ENCODE measurements at places on chromosomes 13 and 19.

DNA sequence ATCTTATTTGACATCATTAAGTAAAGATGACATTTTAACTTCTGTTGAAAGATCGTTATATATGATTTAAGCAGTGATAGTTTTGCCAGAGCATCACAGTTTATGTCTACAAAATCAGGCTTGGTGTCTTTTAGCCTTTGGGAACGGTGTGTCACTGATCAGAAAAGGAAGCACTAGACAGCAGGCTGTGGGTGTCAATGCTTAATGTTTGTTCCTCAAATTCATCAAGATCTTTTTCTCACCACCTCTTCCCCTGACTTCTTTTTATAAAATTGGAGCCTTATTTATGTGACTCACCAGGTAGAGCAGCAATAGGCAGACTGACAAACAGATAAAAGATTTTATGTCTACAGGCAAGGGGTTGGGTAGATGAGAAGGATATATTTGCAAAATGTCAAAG, 1558.5 kb downstream of the EFNB2 start:
- DNase-seq: no peak

DNA sequence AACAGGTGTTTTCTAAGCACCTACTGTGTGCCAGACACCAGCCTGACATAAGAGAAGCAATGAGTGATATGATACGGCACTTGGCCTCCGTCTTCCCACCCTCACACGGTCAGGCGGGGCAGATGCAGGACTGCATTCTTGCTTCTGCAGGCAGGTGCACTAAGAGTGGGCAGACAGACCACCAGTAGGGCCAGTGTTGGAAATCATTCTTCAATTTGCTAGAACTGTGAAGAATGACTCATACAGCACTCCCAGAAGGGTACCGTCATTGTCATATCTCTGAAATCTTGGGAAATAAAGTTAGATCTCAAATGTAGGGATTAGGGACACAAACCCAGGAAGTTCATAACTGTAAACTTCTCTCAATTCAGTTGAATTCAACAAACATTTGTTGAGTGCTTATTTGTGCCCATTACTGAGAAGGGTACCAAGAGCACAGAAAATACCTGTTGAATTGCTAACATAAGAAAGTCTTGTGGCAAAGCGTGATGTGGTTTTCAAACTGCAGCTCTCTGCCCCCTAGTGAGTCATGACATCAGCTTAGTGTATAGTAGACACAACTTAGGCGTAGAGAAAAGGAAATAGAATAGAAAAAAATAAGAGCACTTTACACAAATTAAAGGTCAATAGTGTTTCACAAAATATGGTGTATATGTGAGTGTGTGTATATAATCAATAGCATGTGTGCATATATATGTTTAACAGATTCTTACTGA, 76.1 kb downstream of the TEX26 start:
- no peak for DNase-seq

GRCh38 chr13:110262508-110263291, 44.3 kb downstream of the COL4A1 start:
- DNase-seq: peak; percentile 75

GRCh38 chr13:75417012-75417384, 65.0 kb downstream of the TBC1D4 start:
- no peak for DNase-seq

DNA sequence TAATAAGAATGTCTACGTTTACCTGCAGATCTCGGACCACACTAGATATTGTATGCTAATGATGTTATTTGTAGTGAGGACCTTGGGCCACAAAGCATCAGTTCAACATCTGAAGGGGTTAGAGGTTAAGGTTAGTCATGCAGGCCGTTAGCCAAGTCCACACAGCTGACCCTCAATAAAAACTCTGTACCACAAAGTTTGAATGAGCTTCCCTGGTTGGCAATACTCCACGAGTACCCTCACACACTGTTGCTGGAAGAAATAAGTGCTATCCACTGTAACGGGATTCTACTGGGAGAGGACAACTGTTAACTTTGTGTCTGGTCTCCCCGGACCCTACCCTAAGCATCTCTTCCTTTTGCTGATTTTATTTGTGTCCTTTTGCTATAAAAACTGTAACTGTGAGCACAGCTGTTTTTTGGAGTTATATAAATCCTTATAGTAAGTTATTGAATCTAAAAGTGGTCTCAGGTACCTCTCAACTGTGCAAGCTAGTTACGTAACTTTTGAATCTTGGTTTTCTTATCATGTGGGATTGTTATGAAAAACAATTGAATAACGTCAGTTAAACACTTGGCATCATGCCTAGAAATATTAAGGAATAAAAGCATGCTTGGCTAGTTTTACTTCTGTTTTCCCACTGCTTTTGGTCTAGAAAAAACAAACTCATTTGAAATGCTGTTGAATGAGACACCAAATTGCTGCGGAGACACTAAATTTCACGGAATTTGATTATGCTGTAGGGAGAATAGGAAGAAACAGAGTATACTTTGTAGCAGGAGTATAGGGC, 181.5 kb downstream of the DNAJC3 start:
- DNase-seq: peak; percentile 84

DNA sequence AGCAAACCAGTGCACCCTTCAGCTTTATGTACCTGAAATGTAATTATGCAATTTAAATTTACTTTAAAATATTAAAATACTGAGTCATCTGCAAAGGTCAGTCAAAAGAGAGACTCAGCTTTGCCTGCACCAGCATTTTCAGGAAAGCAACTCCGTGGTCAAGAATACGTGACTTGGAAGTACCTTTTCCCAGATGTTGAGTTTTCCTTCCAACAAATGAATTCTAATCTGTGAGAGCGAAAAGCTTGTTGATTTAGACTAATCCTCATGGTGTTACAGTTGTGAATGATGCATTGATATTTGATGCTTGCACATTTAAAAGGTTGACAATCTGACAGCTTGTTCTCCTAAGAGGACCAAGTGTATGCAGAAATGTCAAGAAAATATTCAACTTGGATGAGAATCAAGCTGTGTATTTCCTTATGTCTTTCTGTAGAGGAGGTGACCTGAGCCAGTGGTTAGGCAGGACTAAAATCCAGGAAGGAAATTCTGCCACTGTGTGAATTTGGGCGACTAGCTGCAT, 270.4 kb downstream of the ABCC4 start:
- no peak for DNase-seq

- peak; percentile 74 for DNase-seq
These were observed 1.3 kb downstream of the NECTIN2 start for GRCh38 chr19:44847144-44848035.
